ENCODE measurements at places on chromosomes 5 and 9.

DNA sequence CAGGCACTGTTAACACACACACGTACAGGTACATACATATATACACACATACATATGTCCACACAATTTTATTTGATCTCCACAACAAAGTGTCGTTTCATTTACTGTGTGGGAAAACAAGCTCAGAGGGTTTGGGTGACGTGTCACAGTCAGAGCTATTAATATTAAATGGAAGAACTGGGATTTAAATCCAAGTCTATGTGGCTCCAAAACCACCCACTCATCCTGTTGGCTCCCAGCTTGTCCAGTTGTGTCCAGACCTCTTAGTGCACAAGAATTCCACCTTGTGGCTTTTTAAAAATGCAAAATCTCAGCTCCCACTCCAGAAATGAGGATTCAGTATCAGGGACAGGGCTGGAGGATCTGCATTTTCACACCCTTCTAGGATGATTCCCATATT lies 52.3 kb upstream of the PTPDC1 start:
- DNase-seq = no peak

DNA sequence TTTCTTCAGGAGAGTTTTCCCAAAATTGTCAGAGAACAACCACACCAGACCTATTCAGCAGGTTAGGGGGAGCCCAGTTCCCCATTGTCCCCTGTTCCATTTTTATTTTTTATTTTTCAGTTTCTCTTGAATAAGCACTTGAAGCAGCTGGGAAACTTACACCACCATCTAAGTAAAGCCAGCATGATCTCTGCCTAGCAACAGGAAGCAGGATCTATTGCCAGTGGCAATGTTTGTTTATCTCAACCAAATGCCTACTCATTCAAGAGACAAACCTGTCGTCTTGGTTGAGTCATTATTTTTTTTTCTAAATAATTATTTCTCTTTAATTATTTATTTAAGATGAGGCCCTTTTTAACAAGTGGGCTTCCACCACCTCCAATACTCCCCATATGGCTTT lies 379.3 kb downstream of the PLK2 start:
- no peak for DNase-seq

- DNase-seq = no peak
Observed at GRCh38 chr5:153559926-153560325, 69.5 kb downstream of the GRIA1 start.

- no peak for DNase-seq
Observed at GRCh38 chr9:33620738-33621439, 96.8 kb downstream of the ANKRD18B start.

DNA sequence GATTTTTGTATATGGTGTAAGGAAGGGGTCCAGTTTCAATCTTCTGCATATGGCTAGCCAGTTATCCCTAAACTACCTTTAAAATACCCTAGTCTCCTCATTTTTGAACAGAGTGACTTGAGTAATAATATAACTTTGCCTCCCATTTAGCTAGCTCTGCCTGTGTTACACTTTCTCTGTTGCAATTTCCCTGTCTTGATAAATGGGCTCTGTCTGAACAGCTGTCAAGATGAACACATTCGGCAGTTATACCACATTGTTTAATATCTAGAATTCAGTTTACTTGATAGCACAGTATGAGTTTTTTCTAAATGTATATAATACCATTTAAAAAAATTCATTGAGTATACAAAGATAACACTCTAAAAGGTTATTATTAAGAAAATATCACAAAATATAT lies 562.9 kb upstream of the FTMT start:
- no peak for DNase-seq

DNA sequence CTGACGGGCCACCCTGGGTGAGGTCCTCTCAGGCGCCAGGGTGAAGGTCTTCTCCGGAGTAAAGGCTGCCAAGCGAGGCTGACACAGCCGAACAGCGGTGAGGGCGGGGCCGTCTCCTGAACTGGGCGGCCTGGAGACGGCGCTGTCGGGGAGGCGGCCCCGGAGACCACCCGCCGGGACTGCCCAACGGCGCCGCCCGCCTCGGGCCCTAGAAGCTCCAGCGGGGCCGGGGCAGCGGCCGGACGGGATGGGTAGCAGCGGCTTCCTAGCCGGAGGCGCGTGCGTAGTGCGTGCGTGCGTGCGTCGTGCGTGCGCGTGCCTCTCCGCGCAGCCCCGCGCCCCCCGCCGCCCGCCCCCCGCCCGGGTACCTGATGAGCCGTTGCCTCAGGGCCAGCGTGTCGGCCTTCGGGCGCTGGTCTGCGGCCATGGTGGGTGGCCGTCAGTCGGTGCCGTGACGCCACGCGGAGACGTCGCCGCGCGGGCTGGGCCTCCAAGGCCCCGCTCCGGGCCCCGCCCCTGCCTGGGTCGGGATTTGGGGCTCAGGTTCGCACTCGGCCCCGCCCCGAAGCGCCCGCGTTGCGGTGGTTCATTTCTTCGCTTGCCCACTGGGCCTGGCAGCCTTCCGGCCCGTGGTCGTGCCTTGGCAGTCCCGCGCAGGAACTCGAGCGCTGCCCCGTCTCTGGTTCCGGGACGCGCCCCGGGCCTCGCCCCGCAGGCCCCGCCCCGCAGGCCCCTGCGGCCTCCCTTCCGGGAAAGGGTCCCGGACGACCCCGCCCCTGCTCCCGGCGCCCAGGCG lies at the start of gene PHYKPL:
Gene PHYKPL, minus strand, starts transcription at position 679 of the 796 bp plus-strand sequence. Its CDS starts 252 bp downstream, at position 427.
- peak; percentile 64 for DNase-seq
